ENCODE measurements at places on chromosomes 2 and 18.

- no peak for DNase-seq
Observed at GRCh38 chr2:120511947-120512710, 166.2 kb downstream of the INHBB start.

- DNase-seq = no peak
Observed at GRCh38 chr2:179274749-179275148, 10.1 kb upstream of the SESTD1 start.

GRCh38 chr2:138432971-138433370 is 68.6 kb upstream of the SPOPL start:
- no peak for DNase-seq

GRCh38 chr2:157471078-157471477 is 27.2 kb upstream of the CYTIP start:
- DNase-seq = no peak

- DNase-seq = peak; percentile 60
Observed at GRCh38 chr2:230866756-230867523, 2.2 kb downstream of the ITM2C start.

DNA sequence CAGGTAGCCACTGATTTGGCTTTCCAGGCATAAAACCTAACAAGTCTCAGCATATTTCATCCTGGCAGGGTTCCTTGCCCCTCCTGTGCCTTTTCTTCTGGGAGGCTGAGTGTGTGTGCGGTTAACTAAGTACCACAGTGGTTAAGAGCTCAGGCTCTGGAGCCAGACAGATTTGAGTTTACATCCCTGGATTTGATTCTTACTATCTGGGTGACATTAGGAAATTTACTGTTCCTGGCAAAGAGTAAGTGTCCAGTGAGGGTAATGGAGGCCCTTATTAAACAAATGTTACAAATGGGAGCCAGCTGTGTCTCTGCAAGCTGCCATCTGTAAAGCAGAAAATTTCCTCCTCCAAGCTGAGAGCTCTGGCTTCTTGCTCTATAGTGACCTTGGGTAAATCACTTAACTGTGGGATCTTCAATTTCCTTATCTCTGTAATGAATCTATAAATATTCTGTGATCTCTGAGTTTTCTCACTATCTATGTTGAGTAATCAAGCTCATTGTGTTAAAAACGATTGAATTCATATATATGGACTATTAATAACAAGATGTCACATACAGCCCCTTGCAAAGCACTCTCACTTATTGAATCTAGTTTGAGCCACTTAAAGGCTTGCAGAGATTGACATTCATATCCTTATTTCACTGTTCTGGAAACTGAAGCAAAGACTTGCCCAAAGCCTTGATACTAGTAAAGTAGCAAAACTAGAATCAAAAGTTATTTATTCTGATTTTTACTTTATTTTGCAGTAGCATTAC is 6.5 kb upstream of the COBLL1 start:
- DNase-seq = no peak

GRCh38 chr2:195471163-195471562 is 185.9 kb upstream of the SLC39A10 start:
- no peak for DNase-seq

- no peak for DNase-seq
Observed at GRCh38 chr18:13456736-13457271, 238.2 kb downstream of the LDLRAD4 start.

- no peak for DNase-seq
Observed at GRCh38 chr18:60027397-60027796, 127.6 kb downstream of the PMAIP1 start.

DNA sequence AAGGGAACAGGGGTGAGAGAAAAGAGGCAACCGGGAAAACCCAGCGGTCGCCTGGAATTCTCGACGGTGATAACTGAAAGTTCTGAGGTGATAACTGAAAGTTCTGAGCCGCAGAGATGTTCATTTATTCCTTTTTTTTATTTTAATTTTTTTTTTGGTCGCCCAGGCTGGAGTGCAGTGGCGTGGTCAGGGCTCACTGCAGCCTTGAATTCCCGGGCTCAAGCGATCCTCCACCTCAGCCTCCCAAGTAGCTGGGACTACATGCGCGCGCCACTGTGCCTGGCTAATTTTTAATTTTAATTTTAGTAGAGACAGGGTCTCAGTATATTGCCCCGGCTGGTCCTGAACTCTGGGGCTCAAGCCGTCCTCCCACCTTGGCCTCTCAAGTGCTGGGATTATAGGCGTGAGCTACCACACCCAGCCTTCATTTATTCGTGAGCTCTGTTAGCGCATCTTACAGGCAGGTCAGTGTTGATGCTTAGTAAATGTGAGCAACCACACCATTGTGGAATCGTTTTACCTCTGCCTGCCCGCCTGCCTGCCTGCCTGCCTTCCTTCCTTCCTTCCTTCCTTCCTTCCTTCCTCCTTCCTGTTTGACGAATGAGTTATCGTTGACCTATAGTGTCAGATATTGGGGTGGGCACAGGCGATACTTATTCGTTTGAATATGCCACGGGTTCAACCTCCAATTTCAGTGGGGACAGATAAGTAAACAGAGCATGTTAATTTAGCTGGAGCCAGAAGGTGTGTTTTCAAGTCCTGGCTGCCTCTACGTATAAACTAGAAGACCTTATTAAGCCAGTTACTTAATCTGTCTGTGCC is 557 bp upstream of the E2F6 start:
- no peak for DNase-seq
